T-helper 2 cell treated with Interferon-gamma antibody and Interleukin-4, amounts not matched to agents 5 μg/mL and 100 μg/mL, for 36 hours (primary cell): ENCODE measurements at places on chromosomes 16 and 17.

- peak; percentile 72 for DNase-seq
These were observed at the start of gene ACAP1 for GRCh38 chr17:7336240-7337175. Gene ACAP1 (plus strand): TSS chr17:7336529. CDS start chr17:7336735, 206 bp downstream.

DNA sequence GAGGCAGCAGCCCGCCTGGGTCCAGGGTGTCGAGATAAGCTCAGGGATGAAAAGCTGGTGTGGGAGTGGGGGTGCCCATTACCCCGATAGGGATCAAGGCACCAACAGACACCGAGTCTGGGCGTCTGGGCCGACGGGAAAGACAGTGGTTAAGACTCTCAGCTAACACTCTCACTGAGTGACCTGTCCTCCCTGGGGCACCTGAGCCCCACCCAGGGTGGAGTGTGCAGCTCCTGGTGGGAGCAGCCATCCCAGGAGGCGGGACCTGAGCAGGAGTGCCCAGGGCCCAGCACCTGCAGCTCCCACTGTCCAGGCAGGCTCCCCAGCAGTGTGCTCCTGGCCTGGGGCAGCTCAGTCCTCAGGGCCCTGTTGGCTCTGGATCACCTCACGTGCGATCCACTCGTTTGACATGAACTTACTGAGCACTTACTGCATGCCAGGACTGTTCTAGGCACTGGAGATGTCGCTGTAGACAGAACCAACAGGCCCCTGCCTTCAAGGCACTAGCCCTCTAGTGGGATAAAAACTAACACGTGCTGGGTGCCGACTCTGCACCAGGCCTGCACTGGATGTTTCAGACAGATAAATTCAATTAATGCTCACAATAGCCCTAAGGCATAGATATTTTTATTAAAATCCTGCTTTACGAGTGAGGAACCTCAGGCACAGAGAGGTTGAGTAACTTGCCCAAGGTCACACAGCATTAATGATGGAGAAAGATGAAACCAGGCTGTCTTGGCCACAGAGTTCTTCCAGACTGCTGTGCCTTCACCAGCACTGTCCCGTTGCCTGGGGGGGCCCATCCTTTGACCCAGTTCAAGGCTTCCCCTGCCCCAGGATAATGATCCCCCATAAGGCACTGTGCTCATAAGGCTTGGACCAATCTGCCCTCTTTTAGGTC is 1.9 kb downstream of the EVPLL start:
- no peak for DNase-seq

DNA sequence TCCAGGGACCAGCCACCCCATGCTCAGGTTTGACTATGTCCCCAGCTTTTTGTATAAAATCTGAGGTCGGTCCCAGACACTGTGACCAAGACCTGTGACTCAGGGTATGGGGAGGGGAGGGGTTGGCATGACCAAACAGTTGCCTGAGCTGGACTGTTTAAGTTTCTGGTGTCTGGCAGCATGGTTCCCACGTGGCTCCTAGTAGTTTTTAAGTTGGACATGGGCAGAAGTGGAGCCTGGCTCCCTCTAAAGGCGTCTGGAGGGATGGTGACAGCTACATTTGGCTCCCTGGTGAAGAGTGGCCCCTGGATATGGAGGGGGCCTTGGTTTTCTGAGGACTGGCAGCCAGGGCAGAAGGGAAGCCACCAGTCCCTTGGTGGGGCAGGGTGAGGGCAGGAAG is 7.9 kb downstream of the SMCR8 start:
- DNase-seq = no peak

DNA sequence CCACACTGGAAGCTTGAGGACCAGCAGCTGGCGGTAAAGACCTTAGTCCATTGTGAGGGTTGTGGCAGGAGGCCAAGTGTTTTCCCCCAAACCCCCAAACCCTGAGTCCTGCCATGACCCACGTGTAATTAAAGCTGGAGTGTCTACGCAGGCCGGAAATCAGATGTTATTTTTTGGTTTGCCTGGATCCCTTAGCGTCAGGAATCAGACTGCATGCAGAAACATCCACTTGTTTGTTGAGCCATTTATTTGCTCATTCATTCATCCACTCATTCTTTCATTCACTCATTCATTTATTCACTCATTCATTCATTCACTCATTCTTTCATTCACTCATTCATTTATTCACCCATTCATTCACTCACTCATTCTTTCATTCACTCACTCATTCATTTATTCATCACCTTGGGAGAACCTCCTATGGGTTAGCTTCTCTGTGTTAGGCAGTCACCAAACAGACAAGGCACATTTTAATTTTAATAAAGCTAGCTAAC is 313.1 kb downstream of the MAF start:
- DNase-seq = no peak

GRCh38 chr17:19537111-19537510 is 3.5 kb downstream of the SLC47A1 start:
- DNase-seq = no peak

GRCh38 chr16:22098405-22099255 is 6.3 kb downstream of the VWA3A start:
- no peak for DNase-seq

- no peak for DNase-seq
These were observed 20.2 kb downstream of the TSPOAP1 start for GRCh38 chr17:58308173-58308984.

GRCh38 chr17:63682441-63682840 is 17.5 kb downstream of the LIMD2 start:
- DNase-seq = no peak

GRCh38 chr16:5062790-5063765 is 2.7 kb downstream of the C16orf89 start:
- DNase-seq = no peak

GRCh38 chr17:64974750-64975317 is 55.6 kb upstream of the LRRC37A3 start:
- no peak for DNase-seq

GRCh38 chr16:48602356-48603014 is 7.5 kb downstream of the N4BP1 start:
- DNase-seq = no peak

- DNase-seq = no peak
These were observed 35.8 kb upstream of the TEKT3 start for GRCh38 chr17:15377200-15377599.

GRCh38 chr17:77214328-77214727 is 73.6 kb downstream of the SEC14L1 start:
- no peak for DNase-seq

DNA sequence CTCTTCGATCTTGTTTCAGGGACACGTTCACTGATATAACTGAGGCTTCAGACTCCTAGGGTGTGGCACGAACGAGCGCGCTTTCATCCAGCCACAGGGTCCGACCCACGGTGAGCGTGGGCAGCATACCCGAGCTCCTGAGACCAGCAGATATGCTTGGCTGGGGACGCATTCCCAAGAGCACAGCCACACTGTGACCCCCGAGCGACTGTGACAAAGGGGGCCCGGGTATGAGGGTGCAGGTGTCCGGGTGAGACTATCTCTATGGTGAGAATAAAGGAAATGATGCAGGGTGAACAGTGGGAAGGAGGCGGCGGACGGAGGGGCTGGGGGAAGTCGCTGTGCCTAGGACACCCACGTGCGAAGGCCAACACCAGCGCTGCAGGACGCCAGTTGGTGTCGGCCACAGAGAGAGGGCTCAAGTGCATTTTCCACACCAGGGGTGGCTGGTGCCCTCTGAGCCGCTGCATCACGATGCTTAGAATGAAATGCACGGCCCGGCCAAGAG is 17.6 kb downstream of the RPH3AL start:
- DNase-seq = no peak

DNA sequence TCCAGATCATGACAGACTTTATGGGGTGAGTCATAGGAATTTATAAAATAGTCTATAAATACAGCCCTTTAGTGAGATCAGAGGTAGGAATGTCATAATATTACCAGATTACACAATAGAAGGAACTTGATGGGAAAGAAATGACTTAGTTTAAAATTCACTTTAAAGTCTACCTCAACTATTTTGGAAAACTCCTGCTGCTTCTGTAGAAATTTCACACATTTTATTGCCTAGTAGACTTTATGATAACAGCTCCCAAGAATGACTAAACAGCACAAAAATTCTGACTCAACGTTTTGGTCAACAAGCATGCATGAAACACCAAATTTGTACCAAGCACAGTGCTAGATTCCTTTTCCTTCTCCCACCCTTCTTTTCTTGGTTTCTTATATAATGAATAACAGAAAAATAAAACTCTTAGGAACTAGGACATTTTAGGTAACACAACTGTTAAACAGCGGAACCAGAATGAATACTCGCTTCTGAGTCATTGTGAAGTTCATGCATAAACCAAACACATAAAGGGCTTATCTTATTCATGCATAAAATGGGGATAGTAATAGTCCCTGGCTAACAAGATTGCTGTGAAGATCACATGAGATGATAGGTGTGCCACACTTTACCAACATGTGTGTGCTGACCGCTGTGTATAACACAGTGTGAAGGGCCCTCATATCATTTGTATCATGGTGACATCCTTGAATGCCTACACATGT is 243.9 kb downstream of the CDH8 start:
- no peak for DNase-seq

DNA sequence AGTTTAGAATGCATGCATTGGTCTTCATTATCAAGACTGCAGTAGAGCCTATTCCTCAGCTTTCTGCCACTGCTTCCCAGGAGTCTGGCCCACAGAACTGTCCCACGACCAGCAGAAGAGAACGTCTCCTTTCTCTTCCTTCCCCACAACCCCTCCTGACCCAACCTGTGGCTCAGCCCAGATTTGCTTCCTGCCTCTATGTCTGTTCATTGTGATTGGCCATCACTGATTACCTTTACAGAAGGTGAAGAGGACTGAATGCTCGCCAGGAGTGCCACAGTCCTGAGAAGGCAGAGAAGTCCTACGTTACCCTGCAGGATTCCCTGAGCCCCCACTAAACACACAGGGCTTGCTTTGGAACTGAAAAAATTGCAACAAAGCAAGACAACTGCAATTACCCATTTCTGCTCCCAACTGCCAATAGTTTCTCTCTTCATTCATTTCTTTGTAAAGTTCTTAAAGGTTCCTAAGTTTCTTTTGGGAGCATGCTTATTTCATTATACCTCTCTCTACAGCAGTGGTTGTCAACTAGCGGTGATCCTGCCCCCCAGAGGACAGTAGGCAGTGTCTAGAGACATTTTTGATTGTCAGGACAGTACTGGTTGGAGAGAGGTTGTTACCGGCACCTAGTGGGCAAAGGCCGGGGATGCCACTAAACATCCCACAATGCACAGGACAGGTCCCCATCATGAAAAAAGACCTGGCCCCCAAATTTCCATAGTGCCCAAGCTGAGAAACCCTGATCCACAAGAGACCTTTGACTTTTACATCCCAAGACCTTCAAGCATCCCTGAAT is 4.5 kb upstream of the NAT9 start:
- no peak for DNase-seq

DNA sequence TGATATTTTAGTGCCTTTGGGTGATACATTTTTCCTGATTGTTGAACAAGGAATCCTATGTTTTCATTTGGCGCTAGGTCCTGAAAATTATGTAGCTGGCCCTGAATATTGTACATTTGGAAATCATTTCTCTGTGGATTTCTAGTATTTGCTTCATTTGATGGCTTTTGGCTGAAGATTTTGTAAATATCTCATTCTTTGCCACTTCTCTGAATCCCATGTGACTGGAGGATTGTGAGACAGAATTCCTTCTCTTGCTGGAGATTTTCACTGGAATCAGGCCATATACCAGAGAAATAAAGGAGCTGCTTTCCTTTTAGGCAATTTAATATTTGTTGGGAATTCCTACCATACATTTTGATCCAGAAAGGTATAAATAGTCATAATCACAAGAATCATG is 8.6 kb downstream of the KRT28 start:
- no peak for DNase-seq

DNA sequence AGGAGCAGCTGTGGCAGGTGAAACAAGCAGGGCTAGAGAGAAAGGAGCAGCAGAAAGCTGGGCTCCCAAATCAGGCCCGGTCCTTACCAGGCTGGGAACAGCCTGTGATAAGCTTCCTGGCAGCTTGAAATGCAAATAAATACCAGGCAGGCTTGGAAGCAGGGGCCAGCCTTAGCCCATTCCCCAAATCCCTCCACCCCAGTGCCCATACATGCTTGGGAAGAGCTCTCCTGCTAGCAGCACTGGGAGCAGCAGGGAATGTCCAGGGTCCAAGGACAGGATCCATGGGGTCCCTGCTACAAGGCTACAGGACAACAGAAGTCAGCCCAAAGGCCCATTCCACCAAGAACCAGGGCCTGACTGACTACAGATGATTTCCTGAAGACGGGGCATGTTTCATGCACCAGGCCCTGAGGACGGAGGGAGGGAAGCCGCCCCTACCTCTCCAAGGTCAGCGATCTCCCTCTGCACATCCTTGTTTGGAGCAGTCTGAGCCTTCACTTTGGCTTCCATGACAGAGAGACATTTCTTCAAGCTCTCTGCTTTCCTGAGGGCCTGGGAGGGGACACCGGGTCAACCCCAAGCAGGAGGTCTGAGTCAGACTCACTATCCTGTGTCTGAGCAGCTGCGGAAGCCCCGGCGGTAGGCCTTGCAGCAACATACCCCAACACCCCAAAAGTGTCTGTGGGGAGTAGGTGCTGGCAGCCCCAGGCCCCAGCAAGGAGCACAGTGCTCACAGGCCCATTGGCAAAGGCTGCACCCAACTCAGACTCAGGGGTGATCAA is 2.6 kb upstream of the EXOSC6 start:
- no peak for DNase-seq
